ENCODE measurements at places on chromosomes 13 and 19. TPM values are rescaled to one million over a fixed set of nuclear protein-coding genes. Genes with fewer than 3 reads are reported as not detected.

The FAM83E gene
- total RNA-seq = not detected

The SULT2A1 gene
- not detected for total RNA-seq

- no peak for DNase-seq
Observed at GRCh38 chr13:112213467-112214255, 146.7 kb downstream of the SOX1 start.

- peak; percentile 91 for DNase-seq
Observed at GRCh38 chr19:8367327-8368001, 3.5 kb downstream of the ANGPTL4 start.

- no peak for DNase-seq
Observed at GRCh38 chr13:36395280-36395679, 37.0 kb upstream of the CCNA1 start.

The C2CD4C gene
- 0.45 TPM for total RNA-seq

The STOML3 gene
- total RNA-seq = not detected

DNA sequence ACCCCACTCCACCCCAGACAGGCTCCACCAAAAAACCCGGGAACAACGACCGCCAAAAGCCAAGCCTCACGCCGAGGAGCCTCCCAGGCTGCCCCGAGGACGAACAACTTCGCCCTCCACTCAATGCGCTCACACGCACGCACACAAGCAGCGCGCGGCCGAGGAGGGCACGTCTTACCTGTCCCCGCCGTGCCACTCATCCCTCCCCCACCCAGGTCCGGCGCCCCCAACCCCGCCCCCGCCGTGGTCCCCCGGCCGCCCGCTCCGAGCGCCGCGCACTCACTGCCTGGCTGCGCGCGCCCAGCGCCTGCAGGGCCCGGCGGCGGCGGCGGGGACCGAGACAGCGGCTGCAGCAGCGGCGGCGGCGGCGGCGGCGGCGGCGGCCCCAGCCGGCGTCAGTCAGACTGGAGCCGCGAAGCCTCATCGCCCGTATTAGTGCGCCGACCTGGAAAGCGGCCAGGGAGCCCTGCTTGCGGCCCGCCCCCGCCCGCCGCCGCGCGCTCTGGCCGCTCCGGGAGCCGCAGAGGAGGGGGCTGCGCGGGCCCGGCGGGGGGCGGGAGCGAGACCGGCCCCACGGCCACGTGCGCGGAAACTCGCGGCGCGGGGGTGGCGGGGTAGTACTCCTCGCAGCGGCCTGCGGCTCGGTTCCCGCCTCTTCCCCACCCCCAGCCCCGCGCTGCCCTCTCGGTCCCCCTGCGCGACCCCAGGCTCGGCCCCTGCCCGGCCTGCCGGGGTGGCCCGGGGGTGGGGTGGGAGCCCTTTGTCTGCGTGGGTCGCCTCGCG is at the start of gene SMAD9:
SMAD9 (minus strand) TSS at position 406 of the 783 bp plus-strand sequence. CDS start 40,549 bp downstream, outside the sequence.
- DNase-seq = peak; percentile 76

The MUC16 gene
- total RNA-seq = 0.07 TPM

The CYP4F2 gene
- not detected for total RNA-seq

The CBY2 gene
- total RNA-seq = not detected

DNA sequence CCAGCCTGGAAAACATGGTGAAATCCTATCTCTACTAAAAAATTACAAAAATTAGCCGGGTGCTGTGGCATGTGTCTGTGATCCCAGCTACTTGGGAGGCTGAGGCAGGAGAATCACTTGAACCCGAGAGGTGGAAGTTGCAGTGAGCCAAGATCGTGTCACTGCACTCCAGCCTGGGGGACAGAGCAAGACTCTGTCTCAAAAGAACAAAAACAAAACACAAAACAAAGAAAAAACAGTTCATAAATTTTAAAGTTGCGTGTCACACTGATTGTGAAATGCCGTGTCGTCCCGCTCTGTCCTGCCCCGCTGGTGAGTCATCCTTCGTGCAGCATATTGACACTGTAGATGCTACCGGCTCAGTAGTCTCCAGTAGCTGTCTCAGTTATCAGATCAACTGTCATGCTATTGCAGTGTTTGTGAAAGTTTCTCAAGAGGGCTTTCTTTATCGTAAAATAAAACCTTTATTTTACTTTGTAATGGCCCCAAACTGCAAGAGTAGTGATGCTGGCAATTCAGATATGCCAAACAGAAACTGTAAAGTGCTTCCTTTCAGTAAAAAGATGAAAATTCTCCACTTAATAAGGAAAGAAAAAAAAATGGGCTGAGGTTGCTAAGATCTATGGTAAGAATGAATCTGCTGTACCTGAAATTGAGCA is 36.4 kb upstream of the IGFL1 start:
- DNase-seq = no peak

- no peak for DNase-seq
Observed at GRCh38 chr13:29594710-29595379, 643 bp downstream of the SLC7A1 start.

DNA sequence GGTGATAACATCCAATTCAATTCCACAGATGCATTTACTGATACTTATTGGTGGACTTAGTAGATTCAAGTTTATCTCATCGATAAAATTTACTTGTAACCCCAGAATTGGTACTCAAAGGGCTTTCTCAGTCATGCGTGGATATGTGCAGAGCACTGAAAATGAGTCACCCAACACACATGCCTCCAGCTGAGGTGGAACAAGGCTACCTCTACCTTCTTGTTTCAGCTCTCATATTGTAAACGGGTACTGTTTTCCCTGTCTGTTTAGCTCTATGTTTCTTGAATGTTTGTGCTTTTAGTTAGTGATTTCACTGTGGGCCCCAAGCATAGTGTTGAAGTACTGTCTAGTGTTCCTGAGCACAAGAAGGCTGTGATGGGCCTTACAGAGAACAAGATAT is 1.5 kb downstream of the LRRC63 start:
- no peak for DNase-seq

DNA sequence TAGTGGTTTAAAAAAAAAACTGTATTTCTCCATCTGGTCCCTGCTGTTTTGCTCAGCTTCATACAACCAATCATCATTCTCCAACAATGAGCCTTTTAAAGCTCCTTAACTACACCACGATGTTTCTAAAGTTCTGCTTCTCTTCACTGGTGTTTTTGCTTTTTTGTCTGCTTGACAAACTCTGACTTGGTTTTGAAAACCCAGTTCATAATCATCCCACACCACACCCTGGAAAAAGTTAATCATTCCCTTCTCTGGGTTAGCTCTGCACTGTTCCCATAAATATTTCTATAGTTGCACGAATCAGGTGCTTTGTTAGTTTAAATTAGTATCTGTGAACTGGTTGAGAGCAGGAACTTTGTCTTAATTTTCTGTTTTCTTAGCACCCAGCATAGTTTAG is 217.1 kb downstream of the ENOX1 start:
- no peak for DNase-seq

DNA sequence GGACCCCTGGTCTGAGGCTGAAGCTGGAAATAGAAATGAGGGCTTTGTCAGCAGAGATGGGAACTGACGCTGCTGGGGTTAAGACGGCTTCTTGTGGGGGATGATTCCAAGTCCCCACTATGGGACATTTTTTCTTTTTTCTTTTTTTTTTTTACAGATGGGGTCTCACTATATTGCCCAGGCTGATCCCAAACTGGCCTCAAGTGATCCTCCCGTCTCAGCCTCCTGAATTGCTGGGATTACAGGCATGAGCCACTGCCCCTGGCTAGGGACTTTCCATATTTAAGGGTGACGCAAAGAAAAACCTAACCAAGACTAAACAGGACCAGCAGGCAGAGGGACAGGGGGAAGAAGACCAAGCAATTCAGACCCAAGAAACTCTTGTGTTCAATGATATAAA is 10.0 kb downstream of the LRFN3 start:
- DNase-seq = no peak

DNA sequence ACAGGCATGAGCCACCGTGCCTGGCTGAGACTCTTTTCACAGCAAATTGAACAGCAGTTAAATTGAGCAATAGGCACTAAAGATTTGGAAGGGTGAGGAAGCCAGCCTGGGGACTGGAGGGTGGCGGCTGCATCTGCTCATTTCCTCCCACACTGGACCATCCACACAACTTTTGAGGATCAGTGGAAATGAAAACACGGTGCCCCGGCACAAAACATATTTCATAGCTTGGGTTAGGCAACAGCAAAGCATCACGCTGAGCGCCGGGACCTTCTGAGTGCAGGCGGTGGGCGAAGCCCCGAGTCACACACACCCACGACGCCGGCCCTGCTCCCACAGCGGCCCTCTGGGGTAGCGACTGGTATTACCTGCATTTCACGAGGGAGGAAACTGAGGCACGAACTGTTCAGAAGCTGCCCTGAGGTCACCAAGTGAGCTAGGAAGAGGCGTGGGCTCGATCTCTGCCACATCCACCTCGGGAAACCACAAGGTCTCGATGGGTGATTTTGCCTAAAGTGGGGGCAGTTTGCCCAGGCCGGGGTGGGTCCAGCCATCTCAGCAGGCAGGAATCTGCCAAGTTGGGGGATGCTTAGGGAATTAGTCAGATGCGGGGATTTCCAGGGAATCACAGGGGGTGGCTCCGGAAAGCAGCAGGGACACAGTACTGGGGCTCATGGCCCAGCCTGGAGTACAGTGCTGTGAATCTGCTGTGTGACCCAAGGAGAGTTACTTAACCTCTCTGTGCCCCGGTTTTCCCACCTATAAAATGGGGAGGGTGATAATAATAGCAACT is 3.5 kb upstream of the SBNO2 start:
- DNase-seq = no peak

- DNase-seq = no peak
Observed at GRCh38 chr19:7874076-7874896, at the start of gene PRR36. Gene PRR36, minus strand, starts transcription at chr19:7874390. Its CDS starts 701 bp downstream, at chr19:7873689.

GRCh38 chr19:45473367-45473681 is 5.5 kb downstream of the FOSB start:
- no peak for DNase-seq

The ATXN8OS gene
- not detected for total RNA-seq

- DNase-seq = no peak
Observed at GRCh38 chr13:40348096-40348679, 318.3 kb downstream of the FOXO1 start.

GRCh38 chr13:21884299-21884909 is 213.5 kb downstream of the FGF9 start:
- DNase-seq = no peak

The MCEMP1 gene
- not detected for total RNA-seq

All from heart right ventricle (tissue), 16 donors.